ENCODE measurements at places on chromosomes 12 and 14.

DNA sequence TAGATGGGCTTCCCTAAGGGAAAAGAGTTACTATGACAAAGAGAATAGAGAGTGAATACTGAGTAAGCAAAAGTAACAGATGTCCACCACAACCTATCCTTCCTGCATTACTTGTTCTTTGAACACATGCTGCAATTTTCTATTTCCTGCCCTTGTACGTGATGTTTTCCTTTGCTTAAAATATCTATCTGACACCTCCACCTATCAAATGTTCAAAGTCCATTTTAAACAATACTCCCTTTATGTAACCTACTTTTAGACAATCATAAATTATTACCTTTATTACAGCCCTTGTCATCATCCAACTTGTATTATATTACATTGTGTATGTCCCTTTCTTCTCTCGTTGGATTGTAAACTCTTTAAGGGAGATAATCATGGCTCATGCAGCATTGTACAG is 147.2 kb upstream of the DYRK2 start:
- DNase-seq = no peak

GRCh38 chr14:78737601-78738000 is 567.4 kb downstream of the NRXN3 start:
- DNase-seq = no peak

- DNase-seq = no peak
These were observed 151.4 kb upstream of the EEA1 start for GRCh38 chr12:93080452-93080851.

GRCh38 chr12:6536894-6537579 is 2.7 kb downstream of the GAPDH start:
- no peak for DNase-seq

- DNase-seq = no peak
These were observed 32.2 kb upstream of the BHLHE41 start for GRCh38 chr12:26157001-26157400.

DNA sequence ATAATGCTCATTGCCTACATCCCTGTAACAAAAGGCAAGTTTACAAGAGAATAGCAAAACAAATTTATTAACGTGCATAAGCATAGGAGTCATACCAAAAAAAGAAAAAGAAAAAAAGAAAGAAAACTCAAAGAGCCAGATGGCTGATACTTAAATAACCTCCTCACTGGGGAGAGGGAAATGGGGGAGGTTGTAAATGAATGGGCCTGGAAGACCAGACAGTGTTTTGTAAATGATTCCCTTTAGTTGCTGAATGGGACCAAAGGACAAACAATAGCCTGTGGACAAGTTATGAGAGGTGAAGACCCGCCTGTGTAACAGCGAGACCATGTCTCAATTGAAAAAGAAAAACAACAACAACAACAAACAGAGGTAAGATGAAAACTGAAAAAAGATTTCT is 35.3 kb downstream of the CAPS2 start:
- no peak for DNase-seq

- no peak for DNase-seq
These were observed 78.7 kb downstream of the NEDD1 start for GRCh38 chr12:96985515-96986362.

DNA sequence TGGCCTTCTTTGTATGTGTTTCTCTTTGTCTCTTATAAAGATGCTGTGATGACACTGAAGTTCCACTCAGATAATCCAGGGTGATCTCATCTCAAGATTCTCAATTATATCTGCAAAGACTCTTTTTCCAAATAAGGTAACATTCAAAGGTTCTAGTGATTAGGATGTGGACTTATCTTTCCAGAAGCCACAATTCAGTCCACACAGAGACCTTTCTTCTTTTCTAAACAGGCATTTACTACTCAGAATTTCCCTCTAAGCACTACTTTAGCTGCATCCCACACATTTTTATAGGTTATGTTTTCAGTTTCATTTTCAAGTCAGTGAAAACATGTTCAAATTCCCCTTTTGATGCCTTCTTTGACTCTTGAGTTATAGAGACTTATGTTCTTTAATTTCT is 9.0 kb upstream of the NKX2-1 start:
- no peak for DNase-seq

- peak; percentile 96 for DNase-seq
These were observed 799 bp downstream of the SLC38A6 start for GRCh38 chr14:60981633-60982455.

- peak; percentile 51 for DNase-seq
These were observed 39.2 kb downstream of the LTBP2 start for GRCh38 chr14:74572726-74573301.

- no peak for DNase-seq
These were observed 145.7 kb downstream of the CHST11 start for GRCh38 chr12:104602406-104602805.

All from fibroblast of mammary gland (primary cell).